ENCODE measurements at places on chromosomes 3 and 15.

DNA sequence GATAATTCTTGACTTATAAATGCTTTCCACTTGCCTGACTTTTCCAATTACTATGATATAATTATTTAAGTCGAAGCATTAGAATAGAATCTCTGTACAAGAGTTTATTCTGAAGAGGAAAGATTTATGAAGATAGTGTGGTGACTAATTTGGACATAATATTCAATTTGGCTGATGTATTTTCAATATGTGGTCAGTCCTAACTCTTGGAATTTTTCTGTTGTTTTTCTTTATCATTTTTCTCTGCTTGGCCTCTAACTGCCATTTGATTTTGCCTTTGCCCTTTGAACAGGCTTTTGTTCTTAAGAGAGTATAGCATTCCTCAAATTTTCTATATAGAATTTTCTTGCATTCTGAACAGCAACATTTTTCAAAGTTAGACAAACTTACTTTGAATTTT lies 2.6 kb upstream of the MDFIC2 start:
- no peak for DNase-seq

GRCh38 chr15:27601239-27601960 lies 497.7 kb downstream of the OCA2 start:
- no peak for DNase-seq

GRCh38 chr3:161222662-161223061 lies 1.6 kb downstream of the NMD3 start:
- no peak for DNase-seq

DNA sequence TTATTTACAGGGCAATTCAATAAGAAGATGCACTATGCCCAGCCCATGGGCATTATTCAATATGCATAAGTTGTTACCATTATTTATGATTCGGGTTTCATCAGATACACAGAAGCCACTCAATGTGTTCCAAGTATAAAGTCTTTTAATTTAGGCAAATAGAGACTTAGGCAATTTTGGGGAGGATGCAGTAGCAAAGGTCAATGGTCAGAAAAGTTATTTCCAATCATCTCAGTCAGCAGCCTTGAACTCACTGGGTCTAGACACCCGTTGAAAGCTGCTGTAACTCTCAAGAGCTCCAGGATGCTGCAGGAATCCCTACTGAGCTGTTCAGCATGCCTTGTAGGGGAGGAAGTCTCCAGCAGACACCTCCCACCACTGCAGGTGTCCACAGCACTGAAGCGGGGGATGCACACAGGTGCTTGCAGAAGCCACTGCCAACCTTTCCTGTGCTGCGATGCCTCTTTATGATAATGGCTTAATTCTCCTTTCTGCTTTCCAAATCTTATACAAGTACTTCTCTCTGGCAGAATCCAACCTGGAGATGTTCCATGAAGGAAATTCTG lies 155.0 kb upstream of the SUCLG2 start:
- no peak for DNase-seq

DNA sequence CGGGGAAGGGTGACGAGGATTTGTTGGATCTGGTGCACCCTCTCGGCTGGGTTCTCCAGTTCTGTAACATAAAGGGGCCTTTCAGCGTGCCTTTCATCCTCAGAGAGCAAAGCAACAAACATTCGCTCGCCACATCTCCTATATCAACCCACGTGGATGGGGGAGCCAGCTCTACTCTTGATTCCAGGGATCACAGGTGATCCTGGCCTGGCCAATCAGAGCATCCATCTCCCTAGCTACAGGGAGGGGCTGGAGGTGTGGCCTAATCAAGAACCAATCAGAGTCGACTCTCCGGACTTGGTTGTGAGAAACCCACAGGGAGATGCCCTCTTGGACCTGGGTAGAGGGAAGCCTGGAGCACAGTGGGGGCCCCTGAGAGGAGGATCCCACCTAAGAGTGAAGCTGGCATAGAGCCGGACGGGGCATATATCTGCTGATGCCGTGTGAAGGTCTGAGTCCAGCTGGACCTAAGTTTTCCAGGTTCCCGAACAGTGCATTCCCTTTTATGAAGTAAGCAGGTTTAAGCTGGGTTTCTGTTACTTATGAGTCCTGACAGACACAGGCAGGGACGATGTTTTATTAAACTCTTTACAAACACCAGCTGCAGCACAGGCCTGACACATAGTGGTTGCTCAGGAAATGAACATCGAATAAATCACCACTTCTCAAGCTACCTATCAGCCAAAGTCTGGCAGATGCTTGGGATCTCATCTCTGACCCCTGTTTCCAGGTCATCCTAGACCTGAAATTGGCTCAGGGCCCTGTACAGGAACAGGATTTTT lies 50.7 kb upstream of the RAD18 start:
- DNase-seq = no peak

DNA sequence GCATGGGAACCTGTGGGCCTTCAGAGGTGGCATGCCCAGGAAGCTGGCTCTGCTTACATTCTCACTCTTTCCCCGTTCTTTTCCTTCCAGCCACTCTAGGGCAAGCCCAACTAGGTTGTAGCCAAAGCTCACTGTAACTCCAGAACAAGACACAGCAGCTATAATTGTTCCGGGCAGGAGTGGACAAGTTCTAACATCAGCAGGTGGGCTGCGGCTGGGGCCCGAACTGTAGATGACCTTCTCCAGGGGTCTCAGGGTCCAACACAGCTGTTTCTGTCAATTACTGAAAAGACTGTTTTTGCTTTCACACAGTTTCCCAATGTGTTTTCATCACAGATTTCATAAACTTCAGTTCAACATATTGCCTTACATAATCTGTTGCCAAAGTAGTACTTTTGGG lies 11.5 kb downstream of the RASGRP1 start:
- no peak for DNase-seq

GRCh38 chr3:179174316-179174715 lies 26.2 kb downstream of the PIK3CA start:
- DNase-seq = no peak
